Naive thymus-derived CD4-positive, alpha-beta T cell (primary cell): ENCODE measurements at places on chromosomes 2 and 18. TPM values are rescaled to one million over a fixed set of nuclear protein-coding genes. Genes with fewer than 3 reads are reported as not detected.

DNA sequence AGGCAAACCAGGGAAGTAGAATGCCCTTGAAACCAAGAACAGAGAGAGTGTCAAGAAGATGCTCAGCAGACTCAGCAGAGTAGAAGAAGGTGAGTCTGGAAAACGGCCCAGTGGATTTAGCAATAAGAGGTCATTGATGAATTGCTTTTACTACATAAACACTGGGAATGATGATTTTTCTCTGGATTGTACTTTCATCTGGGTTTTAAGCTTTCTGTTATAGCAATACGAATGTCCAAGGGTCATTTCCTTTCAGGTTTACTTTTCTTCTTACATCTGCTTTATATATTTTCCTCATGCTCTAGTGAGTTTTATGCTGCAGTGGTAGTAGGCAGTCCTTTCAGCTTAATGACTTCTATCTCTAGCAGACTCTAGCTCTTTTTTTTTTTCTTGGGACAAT, 16.9 kb downstream of the EML6 start:
- no peak for DNase-seq
- H3K27me3 ChIP-seq, result no peaks in the 10 kb centered on the region
- H3K4me3 ChIP-seq, result no peak overlapping the region

- DNase-seq, result no peak
- H3K36me3 ChIP-seq, result no peaks in the 10 kb centered on the region
- H3K4me1 ChIP-seq, result no peaks in the 10 kb centered on the region
- no peak overlapping the region for H3K4me3 ChIP-seq
- no peak overlapping the region for H3K27ac ChIP-seq
Measured at GRCh38 chr2:235555371-235555770, 61.5 kb downstream of the AGAP1 start.

DNA sequence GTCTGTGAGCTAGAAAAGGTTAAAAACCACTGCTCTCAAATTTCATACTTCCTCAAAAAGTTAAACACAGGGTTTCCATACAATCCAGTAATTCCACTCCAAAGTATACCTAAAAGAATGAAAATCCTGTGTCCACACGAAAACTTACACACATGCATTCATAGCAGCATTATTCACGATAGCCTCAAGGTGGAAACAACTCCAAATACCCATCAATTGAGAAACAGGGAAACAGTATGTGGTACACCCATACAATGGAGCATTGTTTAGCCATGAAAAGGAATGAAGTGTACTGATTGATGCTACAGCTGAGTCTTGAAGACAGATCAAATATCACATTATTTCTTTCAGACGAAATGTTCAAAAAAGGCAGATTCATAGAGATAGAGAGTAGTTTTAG, 36.7 kb downstream of the UXS1 start:
- H3K27me3 ChIP-seq, result no peaks in the 10 kb centered on the region
- no peak for DNase-seq
- peak overlapping the region; percentile 81 for H3K27ac ChIP-seq
- H3K4me3 ChIP-seq, result peak overlapping the region; percentile 77
- peaks cover 39% of the 10 kb centered on the region for H3K4me1 ChIP-seq

- H3K36me3 ChIP-seq, result no peaks in the 10 kb centered on the region
- no peak overlapping the region for H3K4me3 ChIP-seq
- H3K4me1 ChIP-seq, result peaks cover 8% of the 10 kb centered on the region
- no peaks in the 10 kb centered on the region for H3K27me3 ChIP-seq
- H3K27ac ChIP-seq, result no peak overlapping the region
- DNase-seq, result no peak
Measured at GRCh38 chr2:26816893-26817292, 31.0 kb downstream of the CENPA start.

GRCh38 chr2:213627835-213628460, 343.7 kb downstream of the SPAG16 start:
- H3K4me3 ChIP-seq, result no peak overlapping the region
- no peaks in the 10 kb centered on the region for H3K36me3 ChIP-seq
- no peak overlapping the region for H3K27ac ChIP-seq
- H3K27me3 ChIP-seq, result no peaks in the 10 kb centered on the region
- no peak for DNase-seq

DNA sequence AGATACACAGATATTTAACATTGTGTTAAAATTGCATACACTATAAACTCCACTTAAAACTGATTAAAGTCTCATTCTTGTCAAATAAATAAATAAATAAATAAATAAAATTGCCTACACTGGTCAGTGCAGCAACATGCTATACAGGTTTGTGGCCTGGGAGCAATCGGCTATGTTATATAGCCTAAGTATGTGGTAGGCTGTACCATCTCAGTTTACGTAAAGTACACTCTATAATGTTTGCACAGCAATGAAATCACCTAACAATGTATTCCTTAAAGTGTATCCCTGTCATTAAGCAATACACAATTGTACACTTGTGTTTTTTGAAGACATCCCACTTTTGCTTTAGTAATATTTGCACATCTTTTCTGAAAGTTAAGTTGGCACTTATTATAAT, 337.7 kb upstream of the SETBP1 start:
- H3K27ac ChIP-seq, result no peak overlapping the region
- no peaks in the 10 kb centered on the region for H3K27me3 ChIP-seq
- DNase-seq, result no peak
- H3K4me1 ChIP-seq, result no peaks in the 10 kb centered on the region

DNA sequence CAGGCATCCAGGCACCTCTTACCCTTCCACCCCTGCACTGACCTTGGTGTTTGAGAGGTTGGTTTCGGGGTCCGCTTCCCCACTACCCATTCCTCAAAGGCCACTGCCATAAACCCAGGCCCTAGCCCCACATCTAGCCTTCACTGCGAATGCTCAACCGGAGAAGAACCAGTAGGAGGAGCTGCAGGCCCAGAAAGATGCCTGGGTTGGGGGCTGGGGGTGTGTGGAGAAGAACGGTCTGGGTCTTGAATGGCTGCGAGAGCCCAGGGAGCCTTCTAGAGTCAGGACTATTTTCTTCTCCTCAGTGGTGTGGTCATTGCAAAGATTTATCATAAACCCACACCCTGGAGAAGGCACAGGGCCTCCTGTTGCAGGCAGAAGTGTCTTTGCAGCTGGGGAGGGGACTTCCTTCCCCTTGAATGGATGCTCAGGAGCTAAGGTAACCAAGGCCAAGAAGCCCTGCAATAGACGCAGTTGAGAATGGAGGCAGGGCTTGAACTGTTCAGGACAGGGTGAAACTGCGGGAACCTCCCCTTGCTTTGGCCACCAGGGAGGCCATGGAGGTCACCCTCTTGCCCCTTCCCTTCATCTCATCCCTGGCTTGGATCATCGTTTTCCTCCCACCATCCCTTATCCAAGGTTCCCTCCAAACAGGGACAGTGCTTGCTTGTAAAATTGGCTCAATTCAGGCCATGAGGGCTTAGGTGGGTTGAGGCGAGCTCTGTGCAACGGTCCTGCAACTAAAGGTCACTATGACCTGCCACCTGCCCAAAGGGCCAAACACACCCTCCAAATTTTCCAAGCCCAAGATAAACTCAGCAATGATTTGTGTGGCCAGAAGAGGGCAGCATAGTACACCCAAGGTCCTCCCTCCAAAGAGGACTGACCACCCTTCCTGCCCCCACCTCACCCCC, 20.9 kb downstream of the THNSL2 start:
- H3K36me3 ChIP-seq, result no peaks in the 10 kb centered on the region
- H3K4me1 ChIP-seq, result no peaks in the 10 kb centered on the region
- H3K27ac ChIP-seq, result no peak overlapping the region
- no peak for DNase-seq

- no peaks in the 10 kb centered on the region for H3K4me1 ChIP-seq
- DNase-seq, result no peak
- H3K27ac ChIP-seq, result no peak overlapping the region
- H3K36me3 ChIP-seq, result no peaks in the 10 kb centered on the region
Measured at GRCh38 chr2:17869128-17869527, 9.3 kb upstream of the KCNS3 start.

DNA sequence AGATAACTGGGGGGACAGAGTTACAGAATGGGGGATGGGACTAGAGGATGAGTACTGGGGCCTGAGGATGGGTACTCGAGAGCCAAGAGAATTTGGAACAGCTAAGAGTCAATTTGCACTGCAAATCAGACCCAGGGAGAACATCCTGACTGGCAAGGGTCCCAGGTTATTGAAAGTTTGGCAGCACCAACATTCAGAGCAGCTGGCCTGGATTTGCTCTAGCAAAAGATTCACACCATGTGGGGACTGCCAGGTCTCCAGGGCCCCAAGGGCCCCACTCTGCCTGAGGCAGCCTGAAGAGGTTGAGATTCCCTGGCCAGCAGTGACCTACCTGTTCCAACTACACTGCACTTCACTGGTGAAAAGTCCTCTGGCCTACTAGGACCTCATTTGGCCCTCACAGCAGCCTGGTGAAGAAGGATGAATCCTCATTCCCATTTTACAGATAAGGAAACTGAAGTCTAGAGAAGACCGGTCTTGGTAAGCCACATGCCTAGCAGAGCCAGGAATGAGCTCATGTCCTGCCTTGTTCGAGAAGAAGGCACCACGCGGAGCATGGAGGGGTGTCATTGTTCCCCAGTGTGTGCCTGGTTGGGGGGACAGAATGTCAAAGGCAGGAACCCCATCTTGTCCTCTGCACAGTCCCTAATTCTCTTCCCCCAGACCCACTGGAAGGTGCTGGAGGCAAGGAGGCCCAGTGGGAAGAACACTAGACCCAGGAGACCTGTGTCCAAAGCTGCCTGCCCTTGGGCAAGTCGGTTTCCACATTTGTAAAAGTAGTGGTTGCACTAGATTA, 258.6 kb downstream of the TNS1 start:
- no peaks in the 10 kb centered on the region for H3K4me1 ChIP-seq
- no peak overlapping the region for H3K27ac ChIP-seq
- no peaks in the 10 kb centered on the region for H3K36me3 ChIP-seq
- DNase-seq, result no peak

- no peak for DNase-seq
- H3K36me3 ChIP-seq, result no peaks in the 10 kb centered on the region
- no peak overlapping the region for H3K4me3 ChIP-seq
- no peaks in the 10 kb centered on the region for H3K4me1 ChIP-seq
Measured at GRCh38 chr2:237341872-237342271, 72.1 kb downstream of the COL6A3 start.

GRCh38 chr2:191682126-191682525, 4.2 kb downstream of the NABP1 start:
- peaks cover 45% of the 10 kb centered on the region for H3K36me3 ChIP-seq

- H3K4me1 ChIP-seq, result no peaks in the 10 kb centered on the region
- H3K4me3 ChIP-seq, result no peak overlapping the region
- no peaks in the 10 kb centered on the region for H3K27me3 ChIP-seq
- H3K36me3 ChIP-seq, result no peaks in the 10 kb centered on the region
- DNase-seq, result no peak
- H3K27ac ChIP-seq, result no peak overlapping the region
Measured at GRCh38 chr2:213266421-213266820, 17.8 kb upstream of the SPAG16 start.

DNA sequence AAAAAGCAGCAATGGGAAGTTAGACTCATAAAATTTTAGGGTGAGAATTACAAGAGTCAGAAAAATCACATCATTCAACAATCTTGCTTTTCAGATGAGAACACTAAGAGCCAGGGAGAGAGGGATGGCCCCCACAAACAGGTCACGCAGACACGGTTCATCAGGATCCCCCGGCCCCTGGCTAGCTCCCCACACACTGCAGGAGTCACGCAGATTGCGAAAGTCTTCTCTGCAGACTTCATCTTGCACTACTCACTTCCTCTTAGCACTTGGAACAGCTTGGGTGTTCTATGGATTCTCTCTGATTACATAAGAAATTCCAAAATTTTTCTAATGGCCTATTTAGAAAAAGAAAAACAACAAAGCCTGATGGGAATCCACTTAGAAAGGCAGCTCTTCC, 21.6 kb upstream of the SULT1C2 start:
- no peak for DNase-seq
- no peaks in the 10 kb centered on the region for H3K27me3 ChIP-seq
- no peaks in the 10 kb centered on the region for H3K4me1 ChIP-seq
- H3K36me3 ChIP-seq, result no peaks in the 10 kb centered on the region
- no peak overlapping the region for H3K27ac ChIP-seq

DNA sequence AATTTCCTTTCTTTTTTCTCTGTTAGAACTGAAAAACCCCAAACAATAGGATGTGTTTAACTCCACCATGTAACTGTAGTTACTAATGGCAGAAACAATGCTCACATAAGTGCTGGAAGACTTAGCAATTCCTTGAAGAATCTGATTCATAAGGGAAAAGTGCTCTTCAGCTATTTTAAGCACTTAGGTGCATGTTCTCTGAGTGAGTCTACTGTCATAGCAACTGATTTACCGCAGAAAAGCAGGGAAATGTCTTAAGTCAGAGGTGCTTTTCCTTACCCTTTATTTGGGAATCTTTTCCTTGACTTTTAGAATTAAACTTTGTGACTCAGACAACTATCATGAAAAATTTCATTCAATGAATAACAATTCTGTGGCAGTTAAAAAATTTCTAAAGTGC, 65.4 kb upstream of the NABP1 start:
- no peak overlapping the region for H3K27ac ChIP-seq
- no peak for DNase-seq
- H3K4me1 ChIP-seq, result peaks cover 5% of the 10 kb centered on the region
- no peak overlapping the region for H3K4me3 ChIP-seq
- H3K27me3 ChIP-seq, result no peaks in the 10 kb centered on the region

- H3K4me1 ChIP-seq, result no peaks in the 10 kb centered on the region
- no peak overlapping the region for H3K4me3 ChIP-seq
- no peaks in the 10 kb centered on the region for H3K27me3 ChIP-seq
Measured at GRCh38 chr2:196337208-196337953, 166.0 kb upstream of the STK17B start.

GRCh38 chr2:190062601-190063000, at the start of gene MSTN:
MSTN (minus strand) TSS chr2:190062729; CDS start chr2:190062596, 133 bp downstream.
- H3K4me3 ChIP-seq, result no peak within 1 kb of the TSS
- no peaks in the 10 kb centered on the region for H3K36me3 ChIP-seq
- no peak for DNase-seq
- H3K27me3 ChIP-seq, result no peaks in the 10 kb centered on the region

- no peaks in the 10 kb centered on the region for H3K4me1 ChIP-seq
- peak overlapping the region; percentile 66 for H3K27ac ChIP-seq
- H3K36me3 ChIP-seq, result no peaks in the 10 kb centered on the region
- DNase-seq, result no peak
Measured at GRCh38 chr2:64204703-64205102, 60.5 kb upstream of the PELI1 start.

Gene CXCR4
- total RNA-seq, result 762 TPM

Gene CASP10
- total RNA-seq, result 40.8 TPM

Gene SETBP1
- 0.08 TPM for total RNA-seq

Gene IGFBP5
- not detected for total RNA-seq

Gene LRPPRC
- total RNA-seq, result 54.3 TPM

Gene KANSL1L
- 3.8 and 6.3 TPM in 2 replicates for total RNA-seq

Gene CHMP3
- total RNA-seq, result 71.4 TPM

Gene CYTIP
- total RNA-seq, result 405 TPM

Gene CAPN14
- 0.92 TPM for total RNA-seq

Gene SNED1
- total RNA-seq, result 120 TPM
